ENCODE measurements at places on chromosomes 1 and 21.

- DNase-seq: no peak
Measured at GRCh38 chr1:169325117-169325516, 42.5 kb downstream of the NME7 start.

DNA sequence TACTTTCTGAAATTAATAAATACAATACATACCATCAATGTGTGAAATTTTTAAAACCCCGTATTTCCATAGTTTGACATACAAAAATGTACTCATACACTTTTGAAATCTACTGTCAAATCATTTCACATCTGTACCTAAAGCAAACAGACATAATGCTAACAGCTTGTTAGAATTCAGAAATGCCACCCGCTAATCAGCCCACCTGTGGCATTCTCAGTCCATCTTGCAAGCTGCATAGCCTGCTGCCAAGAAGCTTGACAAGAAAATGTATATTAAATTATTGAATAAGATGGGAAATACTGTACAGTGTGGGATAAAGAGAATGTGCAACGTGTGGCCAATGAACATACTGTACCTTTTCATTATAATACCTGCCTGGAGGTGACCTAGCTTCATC lies 55.1 kb downstream of the ZBTB18 start:
- no peak for DNase-seq

DNA sequence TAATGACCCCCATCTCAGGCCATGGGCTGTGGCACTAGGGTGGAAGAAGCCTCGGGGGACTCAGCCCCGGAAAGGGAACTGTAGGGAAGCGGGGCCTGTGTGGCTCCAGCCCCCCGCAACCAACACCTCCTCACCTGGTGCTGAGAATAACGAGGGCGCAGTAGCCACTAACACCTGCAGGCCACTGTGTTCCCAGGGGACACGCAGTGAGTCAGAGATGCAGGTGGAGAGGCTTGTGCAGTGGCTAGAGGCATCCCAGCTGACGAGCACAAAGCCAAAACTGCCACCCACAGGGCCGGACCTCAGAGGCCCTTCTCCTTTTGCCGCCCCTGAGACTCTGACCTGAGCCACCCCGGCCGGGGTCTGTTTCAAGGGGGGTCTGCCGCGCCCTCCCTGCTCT lies 33.5 kb upstream of the CCDC27 start:
- DNase-seq: no peak

DNA sequence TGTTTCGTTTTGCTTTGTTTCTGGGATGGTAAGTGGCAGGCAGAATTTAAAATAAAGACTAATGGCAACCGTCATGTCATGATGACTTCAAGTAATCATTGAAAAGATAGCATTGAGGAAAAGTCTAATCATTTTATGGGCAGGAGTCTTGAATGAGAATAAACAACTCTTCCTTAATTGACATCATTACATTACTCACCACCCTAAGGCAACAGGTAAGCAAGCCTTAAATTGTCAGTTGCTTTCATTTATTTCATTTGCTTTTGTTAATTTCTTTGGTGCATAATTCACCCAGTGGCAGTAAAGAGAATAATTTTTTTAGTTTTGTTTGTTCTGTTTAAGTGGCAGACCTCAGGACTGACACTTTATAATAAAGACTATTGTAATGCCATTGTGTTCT lies 669.0 kb downstream of the RWDD3 start:
- peak; percentile 54 for DNase-seq

- DNase-seq: no peak
Measured at GRCh38 chr1:20413136-20413775, 72.8 kb downstream of the CAMK2N1 start.

- no peak for DNase-seq
Measured at GRCh38 chr1:9589144-9589718, 520 bp downstream of the TMEM201 start.

DNA sequence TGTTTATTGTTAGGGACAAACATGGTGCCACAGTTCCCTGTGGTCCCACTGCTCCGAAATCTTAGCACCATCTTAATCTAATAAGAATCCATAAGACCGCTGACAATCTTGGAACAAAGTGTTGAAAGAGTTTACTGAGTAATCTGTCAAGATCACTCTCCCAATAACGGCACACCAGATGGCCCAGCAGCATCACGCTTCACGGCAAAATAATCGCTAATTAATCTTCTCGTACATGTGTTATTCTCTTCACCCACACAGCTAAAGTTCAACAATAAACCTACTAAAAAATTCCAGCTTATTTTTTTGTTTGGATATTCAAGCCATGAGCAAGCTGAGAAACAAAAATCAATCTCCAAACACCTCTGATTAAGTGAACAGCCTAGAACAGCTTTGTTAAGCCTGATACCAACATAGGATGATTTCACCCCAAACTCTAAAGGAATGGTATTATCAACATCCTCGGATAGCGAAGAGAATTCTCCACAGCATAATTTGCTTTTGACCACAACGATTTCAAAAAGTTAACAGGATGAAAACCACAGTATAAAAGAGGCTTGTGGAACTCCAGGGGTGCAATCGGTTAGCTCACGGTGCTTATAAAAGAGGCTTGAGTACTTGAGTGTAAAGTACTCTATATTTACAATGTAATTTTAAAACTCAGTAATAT lies 329.9 kb upstream of the GREM2 start:
- no peak for DNase-seq

DNA sequence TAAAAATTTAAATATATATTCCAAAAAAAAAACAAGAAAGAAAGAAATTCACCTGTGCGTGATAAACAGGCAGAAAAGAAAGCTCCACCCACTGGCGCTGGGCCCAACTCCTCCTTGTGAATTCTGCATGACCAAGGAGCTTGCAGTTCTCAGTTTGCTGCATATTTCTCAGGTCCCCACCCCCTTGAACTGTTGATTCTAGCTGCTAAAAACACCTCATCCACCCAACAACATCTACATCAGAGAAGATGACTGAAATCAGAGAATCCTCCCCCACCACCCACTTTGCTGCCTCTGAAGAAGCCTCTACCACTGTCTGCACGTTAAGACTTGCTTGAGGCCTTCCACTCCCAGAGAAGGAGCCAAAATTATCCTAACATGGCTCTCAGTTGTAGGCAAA lies 104.8 kb downstream of the RGS2 start:
- no peak for DNase-seq

- no peak for DNase-seq
Measured at GRCh38 chr1:43797891-43798290, 90.6 kb downstream of the ST3GAL3 start.

DNA sequence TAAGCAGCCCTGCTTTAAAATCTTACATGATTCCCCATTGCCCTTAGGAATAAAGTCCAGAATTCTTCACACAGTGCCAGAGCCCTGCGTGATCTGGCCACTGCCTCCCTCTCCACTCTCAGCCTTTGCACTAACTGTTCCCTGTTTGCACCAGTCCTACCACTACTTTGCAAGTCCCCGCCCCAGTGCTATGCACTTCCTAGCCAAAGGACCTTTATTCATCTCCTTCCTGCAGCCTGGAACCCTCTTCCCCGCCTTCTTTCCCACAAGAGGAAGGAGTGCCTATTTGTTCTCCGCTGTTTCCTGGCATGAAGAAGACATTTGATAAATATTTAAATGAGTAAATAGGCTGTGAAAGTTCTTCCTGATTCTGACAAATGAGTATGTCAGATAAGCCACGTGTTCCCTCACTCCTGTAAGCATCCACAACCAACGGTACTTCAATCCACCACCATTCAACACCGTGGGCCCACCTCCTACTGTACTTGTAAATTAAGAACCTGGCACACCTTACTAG lies 23.9 kb downstream of the CAPN8 start:
- no peak for DNase-seq

DNA sequence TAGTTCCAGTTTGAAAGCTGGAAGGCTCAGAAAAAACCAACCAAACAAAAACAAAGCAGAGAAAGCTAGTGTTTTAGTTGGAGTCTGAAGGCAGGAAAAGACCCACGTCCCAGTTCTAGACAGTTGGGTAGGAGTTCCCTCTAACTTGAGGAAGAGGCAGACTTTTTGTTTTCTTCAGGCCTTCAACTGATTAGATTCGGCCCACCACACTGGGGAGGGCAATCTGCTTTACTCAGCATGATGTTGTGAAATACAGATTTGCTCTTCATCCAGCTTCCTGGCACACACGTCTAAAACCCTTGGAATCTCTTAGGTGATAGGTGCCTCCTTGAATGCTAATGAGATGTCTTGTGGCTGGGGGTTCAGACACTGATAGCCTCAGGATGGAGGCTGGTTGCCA lies 49.1 kb upstream of the CSF3R start:
- no peak for DNase-seq

DNA sequence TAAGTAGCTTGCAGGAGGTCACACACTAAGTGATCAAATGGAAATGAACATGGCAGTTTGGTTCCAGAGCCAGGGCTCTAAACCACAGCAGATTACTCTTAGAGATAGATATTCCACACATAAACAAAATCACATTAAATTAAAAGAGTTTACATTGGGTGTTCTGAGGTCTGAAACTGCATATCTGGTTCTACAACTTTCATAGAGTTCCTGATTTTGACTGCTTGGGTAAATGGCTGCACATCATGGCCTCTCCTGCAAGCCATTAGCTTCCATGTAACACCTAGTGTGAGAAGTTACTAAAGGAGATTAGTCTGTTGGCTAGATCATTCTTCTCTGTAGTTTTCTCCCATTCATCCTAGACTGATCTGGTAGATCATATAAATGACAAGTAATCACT lies 12.8 kb upstream of the XCL2 start:
- DNase-seq: no peak

- DNase-seq: no peak
Measured at GRCh38 chr21:35922618-35923017, 137.7 kb downstream of the SETD4 start.

- peak; percentile 81 for DNase-seq
Measured at GRCh38 chr1:110338309-110338885, 780 bp upstream of the RBM15 start.

- DNase-seq: no peak
Measured at GRCh38 chr1:186082235-186082937, 292.7 kb downstream of the TPR start.

GRCh38 chr1:227934476-227935313 lies 13.0 kb downstream of the WNT9A start:
- DNase-seq: no peak

GRCh38 chr1:203189951-203190352 lies 3.4 kb upstream of the CHI3L1 start:
- DNase-seq: no peak

GRCh38 chr1:49854741-49855140 lies 169.0 kb downstream of the AGBL4 start:
- DNase-seq: no peak

DNA sequence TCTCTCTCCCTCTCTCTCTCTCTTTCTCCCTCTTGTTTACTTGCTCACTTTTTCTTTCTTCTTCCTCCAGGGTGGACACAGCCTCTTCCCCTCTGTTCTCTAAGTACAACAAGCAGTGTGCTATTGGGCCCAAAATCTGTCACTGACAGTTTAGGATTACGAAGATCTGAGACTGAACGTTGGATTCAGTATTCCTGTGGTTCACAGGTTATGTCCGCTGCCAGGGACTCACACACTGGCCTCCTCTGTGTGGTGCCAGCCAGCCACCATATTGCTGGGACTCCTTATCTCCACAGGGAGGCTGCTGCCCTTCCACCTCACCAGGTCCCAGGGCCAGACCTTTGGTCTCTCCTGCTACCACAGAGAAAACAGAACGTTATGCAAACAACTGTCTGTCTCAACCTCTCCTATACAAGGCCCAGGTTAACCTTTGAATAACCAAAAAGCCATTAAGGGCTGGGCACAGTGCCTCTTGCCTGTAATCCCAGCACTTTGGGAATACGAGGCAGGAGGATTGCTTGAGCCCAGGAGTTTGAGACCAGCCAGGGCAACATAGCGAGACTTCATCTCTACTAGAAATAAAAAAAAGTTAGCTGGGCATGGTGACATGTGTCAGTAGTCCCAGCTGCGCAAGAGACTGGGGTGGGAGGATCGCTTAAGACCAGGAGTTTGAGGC lies 171.9 kb upstream of the RAB4A start:
- DNase-seq: no peak

DNA sequence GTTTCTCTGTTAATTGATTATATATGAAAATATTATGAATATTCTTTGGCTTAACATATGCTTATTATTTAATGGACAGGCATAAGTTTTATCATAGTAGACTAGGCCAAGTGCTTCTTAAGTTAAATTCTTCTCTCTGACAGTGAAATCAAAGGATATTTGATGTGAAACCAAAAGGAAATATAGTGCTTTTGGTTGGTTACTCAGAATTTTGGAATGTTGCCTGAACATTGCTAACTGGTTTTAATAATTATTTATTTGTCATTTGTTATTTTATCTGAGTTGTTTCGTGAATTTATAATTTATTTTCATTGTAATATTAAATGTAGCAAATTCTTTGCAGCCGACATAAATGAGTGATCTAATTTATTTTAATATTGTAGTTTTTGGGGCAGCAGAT lies 18.3 kb downstream of the HOOK1 start:
- DNase-seq: no peak

DNA sequence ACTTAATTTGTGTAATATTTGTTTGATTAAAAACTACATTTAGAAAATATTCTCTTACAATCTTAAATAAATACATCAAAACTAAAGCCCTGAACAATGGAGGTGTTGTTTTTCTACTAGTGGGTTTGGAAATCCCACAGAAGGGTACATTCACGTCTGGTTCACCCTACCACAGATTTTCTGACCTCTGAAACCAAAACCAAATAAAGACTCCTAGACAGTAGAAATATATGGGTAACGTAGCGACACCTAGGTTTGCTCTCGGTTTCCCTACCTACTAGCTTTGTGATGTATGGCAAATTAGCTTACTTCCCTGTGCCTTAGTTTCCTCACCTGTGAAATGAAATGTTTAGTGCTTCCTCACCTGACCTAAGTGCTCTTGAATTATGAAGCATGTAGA lies 312.6 kb downstream of the DPYD start:
- no peak for DNase-seq

- no peak for DNase-seq
Measured at GRCh38 chr21:41095983-41096382, 72.0 kb upstream of the BACE2 start.

DNA sequence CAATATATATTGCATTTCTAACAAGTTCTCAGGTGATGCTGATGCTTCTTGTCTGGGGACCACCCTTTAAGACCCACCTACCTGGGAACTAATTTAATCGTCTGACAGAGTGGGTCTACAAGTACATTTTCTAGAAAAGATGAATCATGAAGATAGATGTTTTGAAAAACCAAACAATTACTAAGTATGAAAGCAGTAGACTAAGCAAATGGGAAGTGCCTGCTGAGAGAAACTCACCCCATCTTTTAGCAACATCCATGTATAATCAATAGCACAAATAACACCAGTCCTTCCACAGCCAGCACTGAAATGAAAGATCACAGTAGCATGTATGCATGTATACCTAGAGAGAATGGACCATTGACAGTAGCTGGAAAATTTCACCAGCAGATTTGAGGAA lies 17.3 kb downstream of the PTPN22 start:
- DNase-seq: no peak

Data from NCI-H1930 (cell line).